Mammary epithelial cell (primary cell): ENCODE measurements at places on chromosomes 7 and 10. TPM values are rescaled to one million over a fixed set of nuclear protein-coding genes. Genes with fewer than 3 reads are reported as not detected.

Gene NAPEPLD
- polyA plus RNA-seq = 2.4 TPM

Gene RELN
- polyA plus RNA-seq = 0.05 TPM

Gene BICC1
- polyA plus RNA-seq = 5.6 TPM

Gene UNCX
- not detected for polyA plus RNA-seq

Gene WBP1L
- 20.7 TPM for polyA plus RNA-seq

Gene PDE1C
- polyA plus RNA-seq = 8.0 TPM

Gene HOXA9
- 0.03 TPM for polyA plus RNA-seq

Gene CALCR
- polyA plus RNA-seq = not detected

Gene PPP1R9A
- polyA plus RNA-seq = not detected

Gene TMEM196
- polyA plus RNA-seq = not detected

Gene EXOSC1
- 43.2 TPM for polyA plus RNA-seq

Gene CABCOCO1
- polyA plus RNA-seq = not detected

Gene PKD2L1
- not detected for polyA plus RNA-seq

Gene GLI3
- 4.3 TPM for polyA plus RNA-seq

Gene DYNC1I1
- 0.45 TPM for polyA plus RNA-seq
